ENCODE measurements at places on chromosomes 12 and 14.
A peak's percentile ranks its signal among the peaks of the same experiment; 100 is the strongest.

GRCh38 chr12:129145381-129145780 lies 292.1 kb downstream of the GLT1D1 start:
- no peaks in the 10 kb centered on the region for H3K27me3 ChIP-seq
- H3K36me3 ChIP-seq = no peaks in the 10 kb centered on the region
- no peaks in the 10 kb centered on the region for H3K4me1 ChIP-seq
- H3K27ac ChIP-seq = no peak overlapping the region
- DNase-seq = no peak
- no peak overlapping the region for H3K4me3 ChIP-seq

DNA sequence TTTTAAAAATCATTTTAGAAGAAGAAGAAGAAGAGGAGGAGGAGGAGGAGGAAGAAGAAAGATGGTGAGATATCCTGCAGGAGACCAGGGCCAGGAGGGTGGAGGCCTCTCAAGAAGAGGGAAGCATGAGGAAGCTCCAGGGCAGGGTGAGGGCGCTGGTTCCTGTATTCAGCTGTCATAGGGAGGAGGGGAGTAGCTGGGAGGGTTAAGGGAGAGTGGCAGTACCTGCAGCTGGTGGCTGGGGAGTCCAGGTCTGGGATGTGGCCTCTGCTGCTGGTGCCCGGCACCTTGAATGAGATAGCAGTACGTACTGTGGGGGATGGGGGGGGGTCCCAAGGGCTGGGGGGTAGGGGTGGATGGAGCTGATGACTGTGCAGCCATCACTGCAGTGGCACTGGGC lies 9.8 kb downstream of the RBP5 start:
- no peaks in the 10 kb centered on the region for H3K27me3 ChIP-seq
- H3K4me1 ChIP-seq = no peaks in the 10 kb centered on the region
- no peak for DNase-seq
- H3K36me3 ChIP-seq = peaks cover 19% of the 10 kb centered on the region
- no peak overlapping the region for H3K4me3 ChIP-seq

GRCh38 chr12:119692410-119692809 lies 24.5 kb downstream of the PRKAB1 start:
- DNase-seq = no peak
- H3K27ac ChIP-seq = no peak overlapping the region
- no peaks in the 10 kb centered on the region for H3K27me3 ChIP-seq
- H3K4me3 ChIP-seq = no peak overlapping the region
- H3K4me1 ChIP-seq = peaks cover 5% of the 10 kb centered on the region

DNA sequence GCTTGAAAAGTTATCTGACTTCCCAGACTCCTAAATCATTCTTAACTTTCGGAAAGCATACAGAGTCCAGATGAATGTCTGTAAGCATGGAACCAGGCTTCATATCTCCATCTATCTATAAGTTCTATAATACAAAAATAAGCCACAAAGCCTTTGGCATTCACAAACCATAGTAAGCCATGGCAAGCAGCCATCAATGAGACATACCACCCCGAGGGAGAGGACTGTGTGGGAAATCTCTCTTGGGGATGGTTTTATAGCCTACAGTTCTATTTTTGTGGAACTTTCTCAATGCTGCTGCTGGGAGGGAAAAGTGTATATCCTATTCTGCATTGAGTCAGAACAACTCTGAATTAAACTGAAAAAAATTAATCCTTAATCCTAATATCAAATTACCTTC lies 20.4 kb downstream of the EGLN3 start:
- H3K4me1 ChIP-seq = no peaks in the 10 kb centered on the region
- no peak overlapping the region for H3K27ac ChIP-seq
- H3K4me3 ChIP-seq = no peak overlapping the region
- no peaks in the 10 kb centered on the region for H3K36me3 ChIP-seq
- DNase-seq = no peak
- no peaks in the 10 kb centered on the region for H3K27me3 ChIP-seq

- H3K4me1 ChIP-seq = no peaks in the 10 kb centered on the region
- no peak overlapping the region for H3K4me3 ChIP-seq
These were observed 37.5 kb upstream of the DDX11 start for GRCh38 chr12:31035967-31036665.

DNA sequence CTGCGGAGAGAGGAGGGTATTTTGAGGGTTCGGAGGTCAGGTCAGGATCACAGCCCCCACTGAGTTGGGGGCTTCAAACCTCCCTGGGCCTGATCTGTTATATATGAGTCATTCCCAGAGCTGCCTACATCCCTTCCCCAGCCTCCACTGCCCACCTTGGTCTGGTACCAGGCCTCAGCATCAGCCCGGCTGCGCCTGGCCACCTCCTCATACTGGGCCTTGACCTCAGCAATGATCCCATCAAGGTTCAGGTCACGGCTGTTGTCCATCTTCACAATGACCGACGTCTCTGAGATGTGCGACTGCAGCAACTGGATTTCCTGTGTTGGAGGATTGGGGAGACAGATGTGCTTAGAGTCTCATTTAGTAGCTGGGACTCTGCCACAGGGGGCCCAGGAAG lies 4.2 kb downstream of the KRT84 start:
- H3K4me1 ChIP-seq = peaks cover 2% of the 10 kb centered on the region
- no peak for DNase-seq
- H3K4me3 ChIP-seq = no peak overlapping the region
- no peaks in the 10 kb centered on the region for H3K36me3 ChIP-seq

GRCh38 chr14:51653775-51654532 lies 2.2 kb downstream of the FRMD6 start:
- H3K4me3 ChIP-seq = no peak overlapping the region
- H3K4me1 ChIP-seq = peaks cover 8% of the 10 kb centered on the region
- H3K27me3 ChIP-seq = peaks cover 46% of the 10 kb centered on the region

GRCh38 chr12:124847113-124848074 lies 16.3 kb downstream of the SCARB1 start:
- H3K27me3 ChIP-seq = no peaks in the 10 kb centered on the region
- no peaks in the 10 kb centered on the region for H3K4me1 ChIP-seq
- H3K4me3 ChIP-seq = no peak overlapping the region
- no peak for DNase-seq
- H3K27ac ChIP-seq = no peak overlapping the region

GRCh38 chr12:106522708-106523107 lies 60.1 kb upstream of the RFX4 start:
- H3K27ac ChIP-seq = no peak overlapping the region
- H3K4me3 ChIP-seq = no peak overlapping the region
- peaks cover 12% of the 10 kb centered on the region for H3K27me3 ChIP-seq
- DNase-seq = no peak
- no peaks in the 10 kb centered on the region for H3K36me3 ChIP-seq

DNA sequence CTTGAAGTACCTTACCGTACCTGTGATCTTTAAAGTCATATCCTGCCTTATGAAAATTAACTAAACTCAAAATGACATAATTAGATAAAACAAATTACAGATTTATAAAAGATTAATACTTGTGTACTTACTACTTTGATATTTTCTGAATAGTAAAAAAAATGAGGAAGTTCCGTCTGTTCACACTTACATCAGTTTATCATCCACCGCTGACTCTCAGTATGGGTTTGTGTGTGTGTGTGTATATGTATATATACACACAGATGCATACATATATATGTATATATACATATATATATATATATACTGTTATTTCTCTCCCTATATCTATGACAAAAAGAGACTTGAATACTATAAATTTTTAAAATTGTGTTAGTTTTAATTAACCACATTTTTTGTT lies 65.0 kb upstream of the MON2 start:
- peaks cover 75% of the 10 kb centered on the region for H3K36me3 ChIP-seq
- peaks cover 21% of the 10 kb centered on the region for H3K4me1 ChIP-seq
- no peak overlapping the region for H3K4me3 ChIP-seq
- no peak overlapping the region for H3K27ac ChIP-seq
- no peak for DNase-seq
- no peaks in the 10 kb centered on the region for H3K27me3 ChIP-seq

DNA sequence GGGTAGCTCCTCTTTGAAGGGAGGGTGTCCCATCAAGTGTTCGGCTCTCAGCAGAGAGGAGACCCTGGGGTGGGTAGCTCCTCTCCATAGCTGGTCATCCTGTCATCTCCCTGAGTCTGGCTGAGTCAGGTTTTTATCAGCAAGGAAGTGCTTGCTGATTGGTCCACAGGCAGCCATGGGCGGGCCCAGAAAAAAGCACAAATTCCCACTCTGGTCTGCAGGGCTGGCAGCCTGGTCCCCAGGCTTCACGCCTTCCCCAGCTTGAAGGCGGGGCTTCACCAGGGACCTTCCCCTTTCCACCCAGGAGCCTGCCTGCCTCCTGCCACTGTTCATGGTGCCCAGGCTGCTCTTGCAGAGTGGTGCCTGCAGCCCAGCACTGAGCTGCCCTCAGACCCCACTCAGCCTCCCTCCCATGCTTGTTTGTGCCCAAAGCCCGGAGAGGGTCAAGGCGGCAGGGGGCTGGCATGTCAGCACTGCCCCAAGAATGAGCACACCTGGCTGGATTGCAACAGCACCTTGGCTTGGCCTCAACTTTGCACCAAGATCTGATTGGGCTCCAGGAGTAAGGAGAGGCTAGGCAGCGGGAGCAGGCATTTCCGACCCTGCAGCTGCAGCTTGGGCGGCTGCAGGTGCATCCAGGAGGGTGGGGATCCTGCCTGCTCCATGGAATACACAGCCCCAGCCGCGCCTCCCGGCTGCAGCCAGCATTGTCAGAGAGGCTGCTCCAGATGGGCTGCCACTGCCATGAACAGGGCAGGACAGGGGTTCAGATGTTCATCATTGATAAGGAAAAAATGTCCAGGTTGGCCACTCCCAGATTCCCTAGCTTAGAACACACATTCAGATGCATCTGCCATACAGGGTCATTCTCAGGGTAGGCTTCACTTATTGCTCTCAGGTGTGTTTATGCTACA lies 22.0 kb upstream of the WDR89 start:
- DNase-seq = no peak
- no peak overlapping the region for H3K4me3 ChIP-seq

DNA sequence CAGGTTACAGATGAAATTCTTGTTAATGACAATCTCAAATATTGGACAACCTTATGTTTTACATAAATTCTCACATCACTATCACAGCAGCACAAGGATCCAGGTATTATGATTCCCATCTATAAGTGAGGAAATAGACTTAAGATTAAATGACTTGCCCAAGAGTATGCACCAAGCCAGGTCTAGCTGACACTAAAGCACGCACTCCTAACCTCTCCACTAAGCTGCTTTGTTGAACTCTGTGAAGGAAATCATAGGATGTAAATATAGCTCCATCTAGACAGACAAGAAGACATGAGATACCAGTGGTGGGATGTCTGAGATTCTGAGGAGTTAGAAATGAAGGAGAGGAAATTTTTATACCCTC lies 87.9 kb downstream of the PHLDA1 start:
- peaks cover 18% of the 10 kb centered on the region for H3K4me1 ChIP-seq
- no peak overlapping the region for H3K4me3 ChIP-seq
- H3K27ac ChIP-seq = peak overlapping the region; percentile 83
- no peak for DNase-seq

GRCh38 chr12:104520242-104520900 lies 63.6 kb downstream of the CHST11 start:
- peak overlapping the region; percentile 75 for H3K4me3 ChIP-seq
- H3K27ac ChIP-seq = peak overlapping the region; percentile 79
- H3K36me3 ChIP-seq = peaks cover 2% of the 10 kb centered on the region
- no peaks in the 10 kb centered on the region for H3K27me3 ChIP-seq
- peaks cover 97% of the 10 kb centered on the region for H3K4me1 ChIP-seq
- peak; percentile 53 for DNase-seq

DNA sequence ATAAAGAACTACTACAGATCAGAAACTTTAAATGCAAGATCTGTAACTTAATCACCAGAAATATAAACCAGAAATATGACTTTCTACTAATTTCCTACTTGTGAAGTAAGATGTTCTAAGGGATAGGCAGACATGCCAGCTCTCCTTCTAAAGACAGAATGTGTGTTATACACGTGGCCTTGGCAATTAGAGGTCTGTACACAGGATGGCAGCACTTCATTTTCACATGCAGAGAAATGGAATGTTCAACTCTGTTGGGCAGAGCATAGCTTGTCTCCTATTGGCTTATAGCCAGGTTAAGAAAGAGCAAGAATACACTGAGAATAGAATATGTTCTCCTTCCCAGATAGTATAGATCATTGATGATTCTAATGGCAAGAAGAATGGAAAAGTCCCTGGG lies 403.8 kb downstream of the DAD1 start:
- no peak overlapping the region for H3K27ac ChIP-seq
- H3K4me3 ChIP-seq = no peak overlapping the region
- H3K36me3 ChIP-seq = no peaks in the 10 kb centered on the region
- no peaks in the 10 kb centered on the region for H3K4me1 ChIP-seq
- H3K27me3 ChIP-seq = peaks cover 26% of the 10 kb centered on the region
- no peak for DNase-seq

- no peak overlapping the region for H3K27ac ChIP-seq
- no peak for DNase-seq
- no peaks in the 10 kb centered on the region for H3K27me3 ChIP-seq
- H3K4me3 ChIP-seq = no peak overlapping the region
- no peaks in the 10 kb centered on the region for H3K4me1 ChIP-seq
These were observed 960.3 kb upstream of the TMEM132C start for GRCh38 chr12:127306604-127307215.

DNA sequence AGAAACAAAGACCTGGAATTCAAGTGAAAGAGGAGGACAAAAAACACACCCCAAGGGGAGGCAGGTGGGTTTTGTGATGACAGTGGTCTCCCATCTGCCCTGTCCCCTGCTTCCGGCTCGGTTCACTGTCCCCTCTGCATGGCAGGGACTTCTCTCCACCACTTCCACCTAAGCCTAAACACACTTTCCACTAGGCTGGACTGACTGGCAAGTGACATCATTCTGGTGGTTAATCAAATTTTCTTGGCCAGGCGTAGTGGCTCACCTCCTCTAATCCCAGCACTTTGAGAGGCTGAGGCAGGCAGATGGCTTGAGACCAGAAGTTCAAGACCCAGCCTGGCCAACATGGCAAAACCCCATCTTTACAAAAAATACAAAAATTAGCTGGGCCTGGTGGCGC lies 11.9 kb downstream of the PLEKHG6 start:
- H3K4me1 ChIP-seq = peaks cover 20% of the 10 kb centered on the region
- peaks cover 83% of the 10 kb centered on the region for H3K27me3 ChIP-seq
- no peak for DNase-seq
- H3K36me3 ChIP-seq = no peaks in the 10 kb centered on the region

GRCh38 chr14:54435500-54435981 lies 5.6 kb downstream of the CNIH1 start:
- H3K36me3 ChIP-seq = peaks cover 45% of the 10 kb centered on the region
- peak overlapping the region; percentile 51 for H3K27ac ChIP-seq
- H3K4me3 ChIP-seq = peak overlapping the region; percentile 42
- H3K4me1 ChIP-seq = peaks cover 64% of the 10 kb centered on the region

DNA sequence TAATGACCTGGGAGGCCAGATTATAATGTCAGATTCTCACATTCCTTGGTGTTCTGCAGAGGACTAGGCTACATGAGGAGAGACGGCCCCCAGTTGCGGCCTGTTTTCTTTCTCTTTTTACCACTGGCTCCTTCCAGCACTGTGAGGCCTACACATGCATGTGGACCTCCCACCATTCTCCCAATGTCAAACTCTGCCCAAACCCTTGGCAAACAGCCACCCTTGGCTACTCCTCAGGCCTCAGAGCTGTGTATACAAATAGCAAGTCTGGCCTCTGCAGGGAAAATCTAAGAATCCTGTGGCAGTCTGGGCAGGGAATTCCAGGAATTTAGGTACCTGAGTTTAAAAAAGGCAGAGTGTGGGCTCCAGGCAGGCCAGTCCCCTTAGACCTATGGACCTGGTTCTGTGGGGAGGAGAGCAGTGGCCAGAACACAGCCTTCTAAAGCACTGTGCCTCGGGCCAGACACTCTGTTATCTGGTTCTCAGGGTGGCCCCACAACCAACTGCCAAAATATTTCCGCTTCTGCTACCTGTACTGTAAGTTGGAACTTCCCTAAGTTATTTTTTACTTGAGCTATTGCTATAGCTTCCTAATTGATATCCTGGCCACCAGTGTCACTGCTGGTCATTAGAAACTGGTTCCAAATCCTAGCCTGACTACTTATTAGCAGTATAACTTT lies 19.9 kb upstream of the NEDD1 start:
- no peaks in the 10 kb centered on the region for H3K4me1 ChIP-seq
- no peak for DNase-seq
- no peak overlapping the region for H3K4me3 ChIP-seq
- H3K27me3 ChIP-seq = peaks cover 10% of the 10 kb centered on the region
- H3K27ac ChIP-seq = no peak overlapping the region
